Frontal cortex (tissue), 4 donors: ENCODE measurements at places on chromosomes 12 and 14. TPM values are rescaled to one million over a fixed set of nuclear protein-coding genes. Genes with fewer than 3 reads are reported as not detected.

Gene NANOG
- total RNA-seq, result not detected

Gene CCDC38
- total RNA-seq, result not detected

Gene AACS
- 28.1 TPM for total RNA-seq

Gene BICDL1
- 24.5 TPM for total RNA-seq

Gene TAS2R43
- 3.7 TPM for total RNA-seq

Gene SERPINA9
- not detected for total RNA-seq

Gene CELA1
- not detected for total RNA-seq

Gene SLCO1B3
- not detected for total RNA-seq

Gene ZNF891
- 6.9 TPM for total RNA-seq

Gene BDKRB2
- total RNA-seq, result 0.41 TPM

Gene ADAM21
- total RNA-seq, result under 0.01 TPM
